HFFc6 (cell line): ENCODE measurements at places on chromosomes 5 and 9.

GRCh38 chr5:41109186-41109585, 38.0 kb upstream of the MROH2B start:
- 0 out of 2 replicates have a peak, but pooled peaks cover 1% of the 10 kb centered on the region for H3K27me3 ChIP-seq
- peak overlapping the region; percentile 1; the same call in 1 of the 2 replicates for H3K4me3 ChIP-seq
- peaks cover 58% of the 10 kb centered on the region for H3K4me1 ChIP-seq

DNA sequence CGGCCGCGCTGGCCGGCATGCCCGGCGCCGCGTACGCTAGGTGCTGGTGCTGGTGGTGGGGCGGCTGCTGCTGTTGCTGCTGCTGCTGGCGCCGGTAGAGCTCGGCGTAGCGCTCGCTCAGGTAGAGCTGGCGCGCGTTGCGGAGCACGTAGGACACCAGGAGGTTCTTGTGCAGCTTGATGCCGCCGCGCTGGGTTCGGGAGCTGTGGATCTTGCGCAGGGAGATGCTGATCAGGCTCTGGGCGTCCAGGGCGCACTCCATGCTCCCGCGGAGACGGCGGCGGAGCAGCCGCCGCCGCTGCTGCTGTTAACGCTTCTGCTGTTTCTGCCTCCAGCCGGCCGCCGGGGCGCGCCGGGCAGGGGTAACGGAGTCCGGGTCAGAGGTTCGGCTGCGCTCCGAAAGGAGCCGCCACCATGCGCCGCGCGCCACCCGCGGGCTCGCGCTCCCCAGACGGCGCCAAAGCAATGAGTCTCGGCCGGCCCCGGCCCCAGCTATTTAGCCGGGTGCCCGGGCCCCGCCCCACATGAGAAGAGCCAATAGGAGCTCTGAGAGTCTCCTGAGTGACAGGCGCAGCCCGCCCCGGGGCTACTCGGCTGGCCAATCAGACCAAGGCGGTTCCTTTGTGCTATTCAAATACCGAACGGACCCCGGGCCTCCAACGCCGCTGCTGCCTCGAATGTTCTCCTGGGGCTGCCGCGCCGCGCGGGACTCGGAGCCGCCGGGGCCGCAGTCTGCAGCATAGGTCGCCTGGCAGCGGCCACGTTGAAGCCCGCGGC, at the start of gene IER5L:
Gene IER5L (minus strand): TSS at position 471 of the 777 bp plus-strand sequence. CDS start 209 bp downstream, at position 262.
- H3K27me3 ChIP-seq: peaks cover 12% of the 10 kb centered on the region
- DNase-seq: peak; percentile 95
- peak within 1 kb of the TSS; percentile 96 for H3K4me3 ChIP-seq
- peak within 1 kb of the TSS; percentile 99 for H3K27ac ChIP-seq
- H3K4me1 ChIP-seq: peaks cover 14% of the 10 kb centered on the region
- peaks cover 10% of the 10 kb centered on the region; the same call in 1 of the 2 replicates for H3K36me3 ChIP-seq

GRCh38 chr5:127849408-127849807, 146.2 kb downstream of the CCDC192 start:
- no peak overlapping the region for H3K4me3 ChIP-seq
- H3K27ac ChIP-seq: no peak overlapping the region
- H3K27me3 ChIP-seq: peaks cover 11% of the 10 kb centered on the region
- no peaks in the 10 kb centered on the region for H3K36me3 ChIP-seq
- H3K4me1 ChIP-seq: no peaks in the 10 kb centered on the region

DNA sequence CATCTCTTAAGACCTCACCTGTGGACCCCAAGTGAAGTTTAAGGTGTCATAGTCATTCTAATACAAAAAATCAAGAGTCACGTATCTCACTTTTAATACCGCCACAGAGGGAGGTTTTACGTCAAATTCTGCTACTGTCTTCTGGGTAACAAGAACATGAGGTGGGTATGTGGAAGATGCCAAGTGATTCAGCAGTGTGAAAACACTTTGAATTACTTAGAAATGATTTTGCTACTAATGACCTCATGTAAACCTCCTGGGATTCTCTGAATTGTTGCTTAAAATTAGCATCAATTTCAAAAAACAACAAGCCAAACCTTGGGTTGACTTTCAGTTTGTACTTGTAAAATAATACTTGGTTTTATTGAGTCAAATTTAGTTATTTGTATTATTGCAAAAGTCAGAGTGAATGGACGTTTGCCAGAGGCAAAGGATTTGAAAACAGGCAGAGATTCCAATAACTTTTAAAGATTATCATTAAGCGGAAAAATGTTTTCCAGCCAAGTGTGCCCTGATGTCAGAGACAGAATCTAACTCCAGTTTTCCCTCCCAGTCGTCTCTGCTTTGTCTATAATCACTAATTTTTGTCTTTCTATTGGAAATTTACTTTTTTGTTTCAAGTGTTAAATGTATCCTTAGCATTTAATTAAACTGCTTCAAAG, 8.8 kb downstream of the DMRT2 start:
- no peak overlapping the region for H3K27ac ChIP-seq
- no peak for DNase-seq
- H3K27me3 ChIP-seq: no peaks in the 10 kb centered on the region
- no peak overlapping the region for H3K4me3 ChIP-seq

GRCh38 chr5:611731-612486, at the start of gene CEP72:
Gene CEP72, plus strand, starts transcription at chr5:612340. Its CDS starts 22 bp downstream, at chr5:612362.
- H3K4me1 ChIP-seq: peaks cover 37% of the 10 kb centered on the region
- H3K27me3 ChIP-seq: peaks cover 11% of the 10 kb centered on the region
- H3K4me3 ChIP-seq: peak within 1 kb of the TSS; percentile 89
- peak within 1 kb of the TSS; percentile 67 for H3K27ac ChIP-seq

- peaks cover 27% of the 10 kb centered on the region for H3K36me3 ChIP-seq
- peaks cover 3% of the 10 kb centered on the region; the same call in 1 of the 2 replicates for H3K4me1 ChIP-seq
- no peak for DNase-seq
- no peak overlapping the region for H3K4me3 ChIP-seq
- H3K27me3 ChIP-seq: no peaks in the 10 kb centered on the region
- no peak overlapping the region for H3K27ac ChIP-seq
These were observed 118.9 kb downstream of the PAM start for GRCh38 chr5:102874054-102874453.

GRCh38 chr9:91992461-91993041, 42.5 kb upstream of the ROR2 start:
- H3K27me3 ChIP-seq: peaks cover 14% of the 10 kb centered on the region
- H3K36me3 ChIP-seq: no peaks in the 10 kb centered on the region
- H3K27ac ChIP-seq: peak overlapping the region; percentile 59
- H3K4me3 ChIP-seq: peak overlapping the region; percentile 83
- DNase-seq: peak; percentile 58
- peaks cover 18% of the 10 kb centered on the region for H3K4me1 ChIP-seq

GRCh38 chr9:82810915-82811314, 252.0 kb downstream of the RASEF start:
- H3K27me3 ChIP-seq: no peaks in the 10 kb centered on the region; the same call in 1 of the 2 replicates
- no peaks in the 10 kb centered on the region for H3K4me1 ChIP-seq

- H3K36me3 ChIP-seq: peaks cover 6% of the 10 kb centered on the region; the same call in 1 of the 2 replicates
- DNase-seq: peak; percentile 12
- H3K27ac ChIP-seq: no peak overlapping the region
- H3K27me3 ChIP-seq: peaks cover 2% of the 10 kb centered on the region; the same call in 1 of the 2 replicates
These were observed 2.6 kb upstream of the PSIP1 start for GRCh38 chr9:15513335-15513734.

GRCh38 chr9:4055032-4055431, 244.8 kb downstream of the GLIS3 start:
- no peak overlapping the region for H3K27ac ChIP-seq
- H3K36me3 ChIP-seq: peaks cover 34% of the 10 kb centered on the region
- no peaks in the 10 kb centered on the region for H3K4me1 ChIP-seq

DNA sequence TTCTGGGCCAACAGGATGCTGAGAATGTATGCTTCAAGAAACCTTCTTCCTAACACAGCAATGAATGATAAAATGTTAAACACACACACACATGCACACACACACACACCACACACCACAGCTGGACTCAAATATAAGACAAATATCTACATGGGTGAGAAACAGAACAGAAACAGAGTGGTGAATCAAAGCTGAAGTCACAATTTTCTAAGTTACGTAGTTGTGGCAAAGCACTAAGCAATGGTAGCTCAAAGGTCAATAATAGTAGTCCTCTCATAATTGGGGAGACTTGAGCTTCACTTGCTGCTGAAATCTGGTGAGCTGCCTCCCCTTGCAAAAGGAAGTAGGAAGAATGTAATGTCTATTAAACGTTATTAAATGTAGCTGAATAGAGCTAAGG, 33.7 kb upstream of the ITGA1 start:
- peaks cover 14% of the 10 kb centered on the region for H3K4me1 ChIP-seq
- no peak for DNase-seq
- peaks cover 4% of the 10 kb centered on the region for H3K27me3 ChIP-seq
- H3K27ac ChIP-seq: no peak overlapping the region

DNA sequence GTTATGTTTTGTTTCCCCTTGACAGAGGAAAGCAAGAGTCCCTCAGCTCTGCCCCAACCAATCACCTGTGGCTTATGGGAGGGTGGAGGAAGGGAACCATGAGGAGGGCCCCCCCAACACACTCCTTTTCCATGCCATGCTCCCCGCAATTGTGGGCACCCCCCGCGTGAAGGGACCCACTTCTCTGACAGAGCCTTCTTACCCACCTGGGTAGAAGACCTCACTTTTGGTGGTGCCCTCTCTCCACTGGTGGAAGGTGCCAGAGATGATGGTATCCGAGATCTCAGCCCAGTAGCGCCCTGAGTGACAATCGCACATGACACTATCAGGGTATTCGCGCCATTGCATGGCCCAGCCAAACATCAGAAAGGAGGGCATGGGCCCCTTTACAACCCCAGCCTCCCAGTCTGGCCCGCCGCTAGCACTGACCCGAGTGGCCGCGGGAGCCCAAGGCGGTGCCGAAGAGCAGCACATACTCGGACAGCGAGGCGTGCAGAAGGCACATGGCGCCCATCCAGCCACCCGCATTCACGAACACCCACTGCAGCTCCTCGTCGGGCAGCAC, 714 bp downstream of the SIGMAR1 start:
- peaks cover 35% of the 10 kb centered on the region for H3K4me1 ChIP-seq
- H3K27me3 ChIP-seq: peaks cover 2% of the 10 kb centered on the region; the same call in 1 of the 2 replicates
- H3K27ac ChIP-seq: peak overlapping the region; percentile 68
- H3K36me3 ChIP-seq: peaks cover 11% of the 10 kb centered on the region; the same call in 1 of the 2 replicates
- DNase-seq: no peak

- H3K4me1 ChIP-seq: no peaks in the 10 kb centered on the region
- no peak for DNase-seq
- no peak overlapping the region for H3K4me3 ChIP-seq
- H3K27me3 ChIP-seq: peaks cover 3% of the 10 kb centered on the region; the same call in 1 of the 2 replicates
- H3K36me3 ChIP-seq: no peaks in the 10 kb centered on the region
- no peak overlapping the region for H3K27ac ChIP-seq
These were observed 169.9 kb downstream of the CTNND2 start for GRCh38 chr5:11734369-11734768.

GRCh38 chr5:2780421-2781171, 29.1 kb upstream of the IRX2 start:
- H3K4me3 ChIP-seq: no peak overlapping the region
- no peaks in the 10 kb centered on the region for H3K4me1 ChIP-seq
- H3K27me3 ChIP-seq: peaks cover 5% of the 10 kb centered on the region
- no peak overlapping the region for H3K27ac ChIP-seq
- DNase-seq: no peak

DNA sequence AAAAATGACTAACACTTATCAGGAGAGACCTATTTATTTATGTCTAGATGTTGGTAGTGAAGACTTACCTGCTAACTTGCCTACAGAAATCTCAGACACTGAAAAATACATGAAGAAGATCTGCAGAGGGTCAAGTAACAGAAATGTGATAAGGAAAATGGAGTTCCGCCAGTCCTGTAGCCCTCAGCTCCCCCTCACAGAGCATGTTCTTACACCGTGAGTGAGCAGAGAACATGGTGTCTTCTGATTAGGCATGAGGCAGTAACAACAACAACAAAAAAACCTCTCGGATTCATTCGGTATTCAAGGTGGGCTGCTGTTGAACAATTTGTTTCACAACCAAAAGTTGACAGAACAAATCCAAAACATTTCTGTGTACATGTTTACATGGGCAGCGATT, 162.0 kb upstream of the SNX2 start:
- DNase-seq: no peak
- no peak overlapping the region for H3K27ac ChIP-seq
- H3K4me3 ChIP-seq: no peak overlapping the region
- no peaks in the 10 kb centered on the region for H3K36me3 ChIP-seq

DNA sequence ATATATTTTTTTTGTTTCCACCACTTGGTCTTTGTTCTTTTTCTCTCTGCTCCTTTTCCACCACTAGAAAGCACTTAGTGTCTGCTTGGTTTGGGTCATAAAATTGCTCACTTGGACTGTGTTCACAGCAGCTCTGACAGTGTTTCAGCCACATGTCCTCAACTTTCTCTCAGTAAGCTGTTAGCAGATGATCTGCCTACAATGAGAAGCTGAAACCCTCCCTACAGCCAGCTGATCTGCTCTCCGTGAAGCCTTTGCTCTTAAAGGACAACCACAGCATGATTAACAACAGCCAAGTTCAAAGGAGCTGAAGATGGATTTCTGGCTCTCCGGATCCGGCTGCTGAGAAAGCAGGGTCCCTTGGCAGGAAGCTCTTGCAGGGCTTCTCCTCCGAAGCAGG, 31.6 kb downstream of the PRLR start:
- peaks cover 36% of the 10 kb centered on the region for H3K4me1 ChIP-seq
- peaks cover 14% of the 10 kb centered on the region for H3K27me3 ChIP-seq
- H3K27ac ChIP-seq: peak overlapping the region; percentile 56; the same call in 1 of the 2 replicates
- H3K36me3 ChIP-seq: no peaks in the 10 kb centered on the region

GRCh38 chr9:32589083-32589723, 16.2 kb upstream of the NDUFB6 start:
- no peaks in the 10 kb centered on the region for H3K36me3 ChIP-seq
- peaks cover 5% of the 10 kb centered on the region; the same call in 1 of the 2 replicates for H3K27me3 ChIP-seq
- peak; percentile 45 for DNase-seq

- no peaks in the 10 kb centered on the region for H3K36me3 ChIP-seq
- H3K27ac ChIP-seq: no peak overlapping the region
- peaks cover 7% of the 10 kb centered on the region for H3K27me3 ChIP-seq
- DNase-seq: no peak
These were observed 57.3 kb upstream of the KLF4 start for GRCh38 chr9:107546859-107547258.

- H3K36me3 ChIP-seq: no peaks in the 10 kb centered on the region
- peaks cover 12% of the 10 kb centered on the region for H3K27me3 ChIP-seq
- peaks cover 23% of the 10 kb centered on the region for H3K4me1 ChIP-seq
- DNase-seq: no peak
- peak overlapping the region; percentile 96 for H3K4me3 ChIP-seq
- H3K27ac ChIP-seq: peak overlapping the region; percentile 72
These were observed 718 bp downstream of the QSOX2 start for GRCh38 chr9:136244969-136245218.

GRCh38 chr5:122101636-122102285, 23.7 kb upstream of the LOX start:
- H3K4me3 ChIP-seq: no peak overlapping the region
- peaks cover 41% of the 10 kb centered on the region for H3K4me1 ChIP-seq
- H3K36me3 ChIP-seq: no peaks in the 10 kb centered on the region
- peak; percentile 57 for DNase-seq
- H3K27ac ChIP-seq: peak overlapping the region; percentile 36

DNA sequence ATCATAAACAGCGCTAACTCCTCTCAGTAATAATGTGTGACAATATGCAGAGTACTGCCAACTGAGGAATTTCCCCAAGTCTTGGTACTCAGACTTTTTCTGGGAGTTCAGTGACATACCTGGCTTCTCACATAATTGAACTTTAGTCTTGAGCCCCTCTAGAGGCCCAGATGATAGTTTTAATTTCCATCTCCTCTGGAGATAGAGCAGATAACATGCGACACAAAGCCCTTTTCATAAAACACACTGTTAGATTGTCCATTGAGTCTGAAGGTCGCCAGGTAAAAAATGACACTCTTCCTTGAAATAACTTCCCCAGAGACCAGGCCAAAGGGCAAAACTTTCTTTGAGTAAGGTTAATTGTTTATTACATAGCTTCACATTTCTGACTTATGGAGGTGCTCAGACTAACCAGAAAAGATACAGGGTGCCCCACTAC, 476.0 kb downstream of the RASEF start:
- no peak overlapping the region for H3K27ac ChIP-seq
- DNase-seq: no peak
- no peaks in the 10 kb centered on the region for H3K36me3 ChIP-seq
